ENCODE measurements at places on chromosomes 11 and 22.

DNA sequence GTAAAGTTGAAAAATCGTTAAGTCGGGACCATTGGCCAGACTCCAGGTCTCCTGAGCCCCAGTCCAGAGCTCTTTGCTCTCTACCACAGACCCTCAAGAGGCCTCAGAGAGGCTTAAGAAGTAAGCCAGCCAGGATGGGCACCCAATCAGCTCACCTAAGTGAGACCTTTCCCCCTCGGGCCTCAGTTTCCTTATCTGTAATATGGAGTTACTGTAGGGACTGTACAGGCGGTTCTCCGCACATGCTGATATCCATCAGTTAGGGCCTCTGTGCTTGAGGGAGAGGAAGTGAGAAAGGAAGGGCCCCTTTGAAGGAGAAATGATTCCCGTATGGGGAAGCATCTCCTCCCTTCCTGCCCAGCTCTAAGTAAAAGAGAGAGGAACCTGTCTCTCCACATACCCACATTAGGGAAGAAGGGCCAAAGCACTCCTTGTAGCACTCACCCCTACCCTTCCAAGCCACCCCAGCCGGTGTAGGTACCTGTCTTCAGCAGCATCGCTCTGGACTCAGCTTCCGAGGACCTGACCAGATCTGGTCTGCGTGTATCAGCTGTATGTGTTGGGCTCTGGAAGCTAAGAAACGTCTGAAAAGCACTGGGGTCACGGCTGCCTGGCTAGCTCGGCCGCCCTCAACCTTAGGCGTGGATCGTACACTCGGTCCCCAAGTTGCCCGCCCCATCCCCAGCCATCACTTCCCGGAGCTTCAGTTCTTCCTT lies 653 bp downstream of the NAGA start:
- DNase-seq, result no peak

DNA sequence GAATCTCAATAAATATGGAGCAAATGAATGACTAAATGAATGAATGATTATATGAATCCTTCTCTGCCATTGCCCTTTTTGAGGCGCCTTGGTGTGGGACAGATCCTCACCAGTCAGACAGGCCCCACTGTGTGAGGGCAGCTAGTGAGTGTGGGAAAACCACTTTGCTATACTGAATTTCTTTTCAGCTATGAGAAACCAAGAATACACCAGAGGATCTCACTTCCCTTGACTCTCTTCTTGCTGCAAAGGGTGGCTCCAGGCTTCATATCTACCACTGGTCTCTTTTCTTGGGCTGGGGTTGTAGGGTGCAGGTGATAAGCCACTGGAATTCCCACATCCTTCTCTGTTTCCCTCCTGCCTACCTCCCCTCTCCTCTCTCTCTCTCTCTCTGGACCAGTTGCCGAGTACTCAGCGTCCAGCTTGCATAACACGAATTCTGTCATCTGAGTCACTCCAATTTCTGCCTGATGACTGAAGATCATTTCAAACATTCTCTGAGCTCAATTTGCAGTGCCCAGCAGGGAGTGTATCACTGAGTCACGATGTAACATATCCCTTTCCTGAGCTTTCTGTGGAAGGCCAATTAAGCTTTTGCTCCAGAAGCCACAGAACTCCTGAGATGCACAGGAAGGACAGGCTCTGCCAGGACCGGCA lies 304.3 kb upstream of the NCAM1 start:
- DNase-seq, result peak; percentile 54

DNA sequence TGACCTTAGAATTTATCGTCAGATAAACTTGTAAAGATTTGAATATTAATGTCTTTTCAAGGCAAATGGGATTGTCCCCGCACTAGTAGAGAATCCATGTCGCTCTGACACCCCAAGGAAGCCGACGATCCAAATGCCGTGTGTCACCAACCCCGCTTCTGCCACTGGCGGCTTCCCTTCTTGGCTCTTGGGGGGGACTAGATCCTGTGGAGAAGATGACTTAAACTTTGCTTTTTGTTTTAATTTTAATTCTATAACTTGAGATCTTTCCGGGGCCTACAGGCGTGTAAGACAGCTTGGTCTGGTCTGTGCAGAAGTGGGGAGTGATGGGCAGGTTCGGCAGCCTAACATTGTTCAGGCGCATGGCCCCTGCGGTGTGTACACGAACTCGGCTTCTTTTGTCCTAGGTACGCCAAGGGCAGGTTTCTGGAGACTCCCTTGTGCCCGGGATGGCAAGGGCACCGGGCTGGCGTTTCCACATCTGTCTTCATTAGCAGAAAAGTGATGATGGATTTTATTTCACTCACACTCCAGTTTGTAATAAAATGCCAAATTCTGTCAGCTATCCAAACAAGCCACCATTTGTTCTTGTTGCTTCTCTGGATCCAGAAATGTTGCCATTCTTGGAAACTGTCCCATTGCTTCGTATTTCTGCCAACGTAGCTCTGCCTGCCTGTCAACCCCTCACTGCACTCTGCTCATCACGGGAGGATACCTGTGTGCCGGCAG lies 6.7 kb downstream of the YDJC start:
- DNase-seq, result no peak

GRCh38 chr11:118491041-118491440 lies 36.2 kb upstream of the TTC36 start:
- DNase-seq, result no peak

DNA sequence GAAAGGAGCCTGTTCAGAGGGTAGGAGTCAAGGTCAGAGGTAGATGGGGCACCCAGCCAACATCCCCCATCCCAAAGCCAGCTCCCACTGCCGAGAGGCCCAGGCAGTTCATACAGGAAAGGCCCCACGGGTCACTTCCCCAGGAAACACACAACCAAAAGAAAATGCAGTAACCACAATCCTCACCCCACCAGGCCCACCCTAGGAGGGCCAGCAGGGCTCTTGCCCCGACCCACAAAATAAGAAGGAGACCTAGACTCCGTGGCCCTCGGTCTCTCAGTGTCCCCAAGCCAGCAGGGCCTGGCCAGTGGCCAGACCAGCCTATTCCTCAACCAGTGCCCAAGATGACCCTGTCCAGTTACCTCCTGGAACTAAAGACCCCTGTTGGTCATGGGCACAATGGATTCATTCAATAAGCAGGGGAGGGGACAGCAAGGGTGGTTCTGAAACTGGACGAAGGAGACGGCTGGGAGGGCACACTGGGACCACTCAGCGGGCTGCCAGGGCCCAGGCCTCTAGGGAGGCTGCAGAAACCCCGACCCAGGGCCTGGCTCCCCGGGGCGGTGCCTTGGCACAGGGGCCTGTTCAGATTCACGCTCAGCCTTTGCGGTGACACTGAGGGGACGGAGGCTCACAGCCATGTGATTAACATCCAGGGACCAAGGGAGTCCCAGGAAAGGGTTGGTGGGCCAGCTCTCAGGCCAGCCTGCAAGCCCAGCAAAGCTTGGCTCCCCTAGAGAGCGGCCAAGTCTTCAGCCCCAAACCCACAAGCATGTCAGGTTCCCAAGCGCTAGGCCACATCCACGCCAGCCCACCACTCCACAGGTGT lies 5.5 kb downstream of the RAB3IL1 start:
- no peak for DNase-seq

GRCh38 chr11:83427501-83427900 lies 141.3 kb upstream of the CCDC90B start:
- no peak for DNase-seq

DNA sequence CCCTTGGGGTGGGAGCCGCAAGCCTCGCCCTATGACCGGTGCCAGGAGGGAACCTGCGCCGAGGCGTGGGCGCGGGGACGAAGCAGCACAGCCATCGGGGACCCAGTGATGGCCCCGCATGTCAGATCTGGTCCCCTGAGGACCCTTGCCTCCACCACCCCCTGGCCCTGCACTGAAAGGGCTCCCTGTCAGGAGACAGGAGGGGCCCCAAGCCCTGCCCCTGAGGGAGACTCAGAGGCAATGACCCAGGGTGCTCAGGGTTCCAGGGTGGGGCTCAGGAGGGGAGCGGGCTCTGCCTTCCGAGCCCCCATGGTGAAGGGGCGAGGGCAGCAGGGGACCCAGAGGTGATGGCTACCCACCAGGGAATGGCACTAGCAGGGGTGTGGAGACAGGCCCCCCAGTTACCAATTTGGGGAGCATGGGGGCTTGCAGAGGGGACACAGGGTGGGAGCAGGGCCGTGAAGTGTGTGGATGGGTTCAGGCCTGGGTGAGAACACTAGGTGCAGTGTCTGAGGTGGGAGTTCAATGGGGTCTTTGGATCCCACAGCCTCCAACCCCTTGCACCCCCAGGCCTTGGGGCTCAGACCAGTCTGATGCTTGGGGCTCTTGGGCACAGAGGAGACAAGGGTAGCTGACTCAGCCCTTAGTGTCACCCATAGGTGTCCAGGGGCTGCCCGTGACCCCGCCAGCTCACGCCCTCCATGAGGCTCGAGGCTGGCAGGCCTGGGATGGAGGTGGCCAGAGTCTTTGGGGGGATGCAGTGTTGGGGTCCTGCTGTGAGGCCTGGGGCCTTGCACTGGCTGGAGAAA lies 499 bp downstream of the LRRC56 start:
- no peak for DNase-seq

DNA sequence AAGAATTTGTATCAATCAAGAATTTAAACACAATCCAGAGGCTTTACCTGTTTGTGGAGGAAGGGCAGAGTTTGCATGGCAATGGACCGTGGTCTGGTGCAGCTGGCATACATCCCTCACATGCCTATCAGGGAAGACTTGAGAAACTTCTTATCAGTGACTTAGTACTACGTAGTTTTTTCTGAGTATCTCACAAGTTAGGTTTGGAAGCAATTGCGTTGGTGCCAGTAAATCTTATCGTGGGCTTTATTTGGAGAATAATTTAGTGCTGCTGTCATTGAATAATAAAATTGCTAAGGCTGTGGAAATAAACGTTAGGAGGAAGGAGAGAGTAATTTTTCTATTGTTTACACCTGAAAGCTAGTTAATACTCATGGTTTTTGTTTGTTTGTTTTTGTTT lies 72.3 kb downstream of the PRMT3 start:
- no peak for DNase-seq

DNA sequence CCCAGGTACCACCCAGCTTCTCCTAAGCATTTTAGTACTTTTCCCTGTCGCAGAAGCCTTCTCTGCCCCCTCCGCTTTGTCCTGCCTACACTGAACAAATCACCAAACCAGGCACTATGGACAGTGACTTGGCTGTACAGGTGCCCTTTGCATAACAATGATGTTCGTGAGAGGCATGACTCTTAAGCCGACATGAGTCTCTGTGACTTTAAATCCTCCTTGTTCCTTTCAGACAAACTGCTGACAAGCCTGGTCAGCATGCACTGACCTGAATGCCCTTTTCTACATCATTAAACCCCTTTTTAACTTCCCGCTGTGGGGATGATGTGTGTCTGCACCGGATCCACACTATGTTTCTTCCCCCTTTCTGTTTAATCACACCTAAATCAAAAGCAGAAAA lies 16.6 kb downstream of the CAVIN3 start:
- no peak for DNase-seq

GRCh38 chr11:5288108-5288905 lies 13.4 kb downstream of the OR51B4 start:
- no peak for DNase-seq

- no peak for DNase-seq
These were observed 511.1 kb downstream of the SOX6 start for GRCh38 chr11:15845261-15845660.

DNA sequence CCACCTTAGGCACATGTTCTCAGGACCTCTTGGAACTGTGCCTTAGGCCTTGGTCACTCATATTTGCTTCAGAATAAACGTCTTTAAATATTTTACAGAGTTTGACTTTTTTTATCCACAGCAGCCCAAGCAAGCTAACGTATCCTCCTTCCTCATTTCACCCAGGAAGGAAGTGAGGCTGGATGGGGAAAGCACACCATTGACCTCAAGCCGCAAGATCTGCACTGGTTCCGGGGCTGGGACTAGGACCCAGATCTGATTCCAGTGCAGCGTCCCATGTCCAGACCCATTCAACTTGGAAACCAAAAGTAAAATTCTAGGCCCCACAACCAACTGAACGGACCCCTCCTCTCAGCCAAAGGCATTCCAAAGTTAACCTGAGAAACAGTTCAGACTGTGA lies 2.4 kb upstream of the LGALS12 start:
- DNase-seq, result no peak

DNA sequence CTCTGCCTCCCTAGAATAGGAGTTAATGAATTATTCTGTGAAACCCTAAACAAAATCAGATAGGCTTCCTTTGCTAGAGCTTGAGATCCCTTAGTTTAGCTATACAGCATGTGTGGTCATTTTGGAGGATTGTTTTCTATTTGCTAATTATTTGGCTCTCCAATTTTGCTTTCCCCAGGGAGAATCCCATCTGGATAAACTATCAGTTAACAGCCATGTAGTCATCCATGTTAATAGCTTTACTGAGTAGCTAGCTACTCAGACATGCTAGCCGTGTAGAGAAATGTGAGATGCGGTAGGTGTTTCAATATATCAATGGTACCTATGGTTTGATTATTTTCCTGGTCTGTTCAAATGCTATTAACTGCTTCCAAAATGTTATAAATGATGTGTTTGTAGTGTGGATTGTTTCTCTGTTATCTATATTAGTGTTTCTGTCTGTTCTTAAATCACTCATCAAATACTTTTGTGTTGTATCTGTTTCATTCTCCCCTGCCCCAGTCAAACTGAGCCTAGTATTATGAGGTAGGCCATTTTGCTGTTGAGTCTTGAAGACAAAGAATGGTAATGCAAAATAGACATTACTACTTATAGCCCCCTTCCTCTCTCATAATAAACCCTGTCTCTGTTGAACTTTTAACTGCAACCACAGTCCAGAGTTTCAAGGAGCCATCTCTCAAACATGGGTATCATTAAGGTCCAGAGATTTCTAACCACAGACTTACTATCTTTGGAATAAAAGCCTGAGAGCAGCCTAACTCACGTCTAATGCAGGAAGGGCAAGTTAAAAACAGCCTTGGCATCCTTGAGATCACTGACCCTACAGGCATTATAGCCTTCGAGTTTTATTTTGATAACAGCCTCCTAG lies 56.1 kb upstream of the GRAMD1B start:
- DNase-seq, result no peak

- DNase-seq, result no peak
These were observed 129.2 kb downstream of the CTTN start for GRCh38 chr11:70527429-70528045.

DNA sequence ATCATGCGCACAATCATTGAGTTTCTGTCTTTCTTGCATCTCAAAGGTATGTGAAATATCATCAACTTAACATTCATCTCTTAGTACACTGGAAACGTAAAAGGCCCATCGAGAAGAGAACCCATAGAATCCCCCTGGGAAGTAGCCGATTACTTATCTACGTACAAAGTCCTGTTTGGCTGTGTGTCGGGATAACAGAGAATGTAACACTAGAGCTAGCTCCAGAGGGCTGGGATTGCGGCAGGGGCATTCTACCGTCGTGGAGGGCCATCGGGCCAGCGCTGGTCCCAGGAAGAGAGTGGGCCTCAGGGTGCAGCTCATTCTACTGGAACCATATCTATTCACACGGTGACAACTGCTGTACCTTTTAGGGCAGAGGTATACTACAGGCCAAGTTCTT lies 4.5 kb downstream of the GAL start:
- no peak for DNase-seq

GRCh38 chr11:79150966-79151365 lies 289.9 kb downstream of the TENM4 start:
- DNase-seq, result no peak

Measured in RWPE1 (cell line).